Trophoblast cell (in vitro differentiated cells and primary cell): ENCODE measurements at places on chromosomes 13 and 19.
A peak's percentile ranks its signal among the peaks of the same experiment; 100 is the strongest.

DNA sequence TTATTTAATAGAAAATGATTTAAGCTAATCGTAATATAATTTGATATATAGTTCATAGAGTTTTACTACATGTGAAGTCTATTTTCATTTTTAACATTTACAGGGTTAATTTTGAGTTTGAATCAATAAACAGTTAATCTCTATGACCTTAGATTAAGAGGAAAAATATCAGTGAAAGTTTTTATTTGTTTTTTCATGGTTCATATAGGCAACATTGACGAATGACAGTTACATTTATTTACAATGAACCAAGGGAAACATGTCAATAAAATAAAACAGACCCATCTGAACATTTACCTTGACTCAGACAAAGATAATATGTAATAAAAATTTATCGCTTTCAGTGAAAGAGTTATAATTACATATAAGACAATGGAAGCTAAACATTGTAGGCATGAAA is 346.6 kb upstream of the SLITRK5 start:
- no peak for DNase-seq

DNA sequence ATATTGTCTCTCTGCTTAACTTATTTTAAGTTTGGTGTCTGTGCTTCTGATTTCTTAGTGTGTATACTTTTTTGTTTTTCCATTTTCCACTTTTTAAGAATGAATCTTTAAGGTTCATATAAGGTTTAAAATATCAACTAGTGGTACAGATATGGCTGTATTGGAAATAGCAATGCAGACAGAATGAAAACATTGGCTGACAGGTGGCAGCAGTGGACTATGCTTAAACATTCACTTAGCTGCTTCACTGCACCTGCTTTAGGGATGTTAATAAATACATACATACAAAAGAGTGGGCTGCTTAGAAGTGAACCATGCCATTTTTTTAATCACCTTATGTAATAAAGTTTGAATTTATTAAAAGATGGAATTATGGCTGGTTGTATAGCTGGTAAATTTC is 27.3 kb downstream of the TM9SF2 start:
- DNase-seq, result peak; percentile 18

GRCh38 chr13:44136696-44137268 is 236.8 kb upstream of the SERP2 start:
- DNase-seq, result no peak

DNA sequence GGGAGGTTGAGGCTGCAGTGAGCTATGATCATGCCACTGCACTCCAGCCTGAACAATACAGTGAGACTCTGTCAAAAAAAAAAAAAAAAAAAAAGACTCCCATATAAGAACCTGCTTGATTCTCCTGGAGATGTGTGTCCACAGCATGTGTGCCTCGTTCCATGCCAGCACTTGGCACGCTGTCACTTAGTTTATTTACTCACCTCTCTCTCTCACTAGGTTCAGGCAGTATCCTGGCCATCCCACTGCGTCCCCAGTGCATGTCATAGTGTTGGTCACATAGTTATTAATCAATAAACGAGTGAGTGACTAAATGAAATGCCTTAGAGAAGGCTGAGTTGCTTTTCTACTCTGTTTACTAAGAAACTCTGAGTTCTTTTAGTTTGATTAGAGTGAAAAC is 79.1 kb upstream of the GPR12 start:
- DNase-seq, result no peak

- DNase-seq, result no peak
These were observed 140.0 kb downstream of the FGF14 start for GRCh38 chr13:102261809-102262208.

DNA sequence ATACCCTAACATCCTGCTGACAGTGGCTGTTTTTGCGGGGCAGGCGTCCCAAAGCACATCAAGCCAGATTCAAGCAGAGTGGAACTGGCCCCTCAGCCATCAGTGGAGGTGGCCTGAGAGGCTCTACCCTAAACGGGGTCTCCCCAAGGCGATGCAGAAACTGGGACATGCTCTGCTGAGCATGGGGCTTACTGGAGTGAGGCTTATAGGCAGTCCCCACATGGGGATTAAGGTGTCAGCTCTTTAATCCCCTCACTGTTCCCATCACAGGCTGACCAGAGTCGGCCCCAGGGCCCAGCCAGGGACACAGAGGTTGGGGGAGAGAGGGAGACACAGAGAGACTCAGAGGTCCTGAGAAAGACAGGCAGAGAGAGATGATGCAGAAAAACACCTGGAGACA is 17.0 kb downstream of the CYP2F1 start:
- DNase-seq, result no peak
